ENCODE measurements at places on chromosomes 3 and 15.
A peak's percentile ranks its signal among the peaks of the same experiment; 100 is the strongest.

DNA sequence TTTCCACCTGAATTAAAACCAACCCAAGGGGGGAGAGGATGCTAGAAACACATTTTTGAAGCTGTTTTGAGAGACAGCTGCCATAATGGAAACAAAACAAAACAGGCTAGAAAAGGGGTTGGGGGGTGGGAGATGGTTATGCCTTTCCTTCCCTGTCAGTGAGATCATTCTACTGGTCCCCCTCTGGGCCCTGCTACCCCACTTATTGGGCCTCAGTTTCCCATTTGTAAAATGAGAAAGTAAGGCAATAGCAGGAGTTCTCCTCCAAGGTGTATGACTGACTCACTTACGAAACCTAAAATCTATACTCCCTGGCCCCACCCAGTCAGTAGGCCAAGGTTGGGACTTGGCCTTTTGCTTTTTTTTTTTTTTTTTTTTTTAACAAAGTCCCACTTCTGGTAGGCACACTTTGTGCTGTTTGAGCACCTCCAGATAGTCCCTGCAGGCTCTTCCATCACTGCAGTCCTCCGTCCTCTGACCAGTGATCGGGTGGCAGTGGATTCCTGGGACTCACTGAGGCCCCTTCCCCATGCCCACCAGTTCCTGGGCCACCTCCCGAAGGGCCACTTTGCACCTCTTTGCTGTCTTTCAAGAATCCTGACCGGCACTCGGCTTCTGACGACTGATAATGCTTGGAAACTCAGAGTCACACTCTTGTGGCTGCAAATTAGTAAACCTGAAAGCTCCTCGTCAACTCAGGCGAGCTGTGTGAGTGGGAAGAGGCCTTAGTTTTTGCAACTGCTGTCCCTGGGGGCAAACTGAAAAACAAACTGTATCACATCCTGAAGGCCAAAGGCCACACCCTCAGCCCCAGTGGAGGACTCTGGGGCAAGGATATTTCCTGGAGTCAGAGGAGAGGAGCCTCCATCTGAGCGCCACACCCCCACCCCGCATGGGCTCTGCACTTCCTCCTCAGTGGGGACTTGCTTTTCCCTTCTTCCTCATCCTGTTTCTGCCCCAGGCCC, 6.7 kb upstream of the PSTPIP1 start:
- DNase-seq, result peak; percentile 71

DNA sequence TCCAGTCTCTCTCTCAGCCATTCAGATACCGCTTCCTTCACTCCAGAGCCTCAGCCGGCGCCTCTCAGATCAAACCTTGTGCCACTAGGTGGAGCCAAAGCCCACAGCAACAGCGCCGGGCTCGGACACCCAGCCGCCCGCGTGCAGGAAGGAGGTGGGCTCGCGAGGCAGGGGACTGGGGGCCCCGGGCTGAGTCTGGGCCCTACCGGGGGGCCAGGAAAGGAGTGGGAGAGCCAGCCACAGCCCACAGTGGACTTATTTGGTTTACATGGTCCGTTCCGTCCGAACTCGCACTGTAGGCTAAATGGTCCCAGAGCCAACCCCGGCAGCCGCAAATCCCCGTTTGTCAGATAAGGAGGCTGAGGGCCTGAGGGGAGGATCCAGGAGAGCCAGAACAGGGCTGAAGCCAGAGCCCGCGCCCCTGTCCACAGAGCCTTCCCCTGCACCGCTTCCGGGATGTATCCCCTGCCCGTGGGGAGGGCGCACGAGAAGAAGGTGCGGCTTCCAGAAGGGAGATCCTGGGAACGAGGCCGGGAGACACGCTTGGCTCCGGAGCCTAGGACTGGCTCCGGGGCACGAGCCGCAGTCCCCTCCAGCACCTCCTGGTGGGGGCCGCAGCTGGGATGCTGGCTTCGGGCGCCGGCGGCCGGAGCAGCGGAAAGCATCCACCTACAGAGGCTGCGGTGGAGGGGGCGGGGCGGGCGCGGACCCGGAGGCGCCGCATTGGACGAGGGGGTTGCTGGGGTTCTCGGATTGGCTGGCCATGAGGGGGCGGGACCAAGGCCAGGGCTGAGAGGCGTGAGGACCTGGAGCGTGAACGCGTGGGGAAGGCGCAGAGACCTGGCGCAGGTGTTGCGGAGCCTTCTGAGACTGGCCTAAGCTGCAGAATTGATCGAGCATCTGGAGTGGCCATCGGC, 6.5 kb upstream of the CYP11A1 start:
- peak; percentile 96 for DNase-seq

DNA sequence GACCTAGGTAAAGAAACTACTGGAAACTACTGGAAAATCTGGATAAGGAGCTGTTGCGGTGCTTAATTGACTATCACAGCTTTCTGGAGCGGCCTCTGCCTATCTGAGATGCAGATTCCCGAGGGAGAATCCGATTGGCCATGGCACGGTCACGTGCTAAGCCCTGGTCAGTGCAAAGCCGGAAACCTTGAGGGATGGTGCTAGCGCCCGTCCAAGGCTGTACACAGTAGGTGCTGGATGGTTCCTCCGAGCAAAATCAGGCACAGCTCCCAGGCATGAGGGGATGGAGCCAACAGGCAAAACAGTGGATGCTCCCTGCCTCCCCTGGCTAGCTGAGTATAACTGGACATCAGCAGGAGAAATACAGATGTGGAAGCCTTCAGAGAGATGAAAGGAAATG, 238.7 kb upstream of the HES1 start:
- no peak for DNase-seq

DNA sequence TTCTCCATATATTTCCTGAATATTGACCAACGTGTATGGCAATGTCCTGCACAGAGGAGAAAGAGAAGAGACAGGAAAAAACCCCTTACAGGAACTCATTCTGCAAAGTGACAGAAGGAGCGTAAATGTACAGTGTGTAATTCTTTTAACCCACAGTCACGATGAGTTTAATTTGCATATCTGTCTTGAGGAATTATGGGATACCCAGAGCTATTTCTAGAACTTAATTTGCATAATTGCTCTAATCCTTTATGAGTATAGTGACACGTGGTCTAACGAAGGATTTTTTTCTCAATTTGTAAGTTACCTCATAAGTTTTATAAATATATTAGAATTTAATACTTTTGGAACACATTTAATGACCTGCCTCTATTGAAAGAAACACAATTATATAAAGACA, 9.8 kb downstream of the GPR27 start:
- DNase-seq, result no peak

DNA sequence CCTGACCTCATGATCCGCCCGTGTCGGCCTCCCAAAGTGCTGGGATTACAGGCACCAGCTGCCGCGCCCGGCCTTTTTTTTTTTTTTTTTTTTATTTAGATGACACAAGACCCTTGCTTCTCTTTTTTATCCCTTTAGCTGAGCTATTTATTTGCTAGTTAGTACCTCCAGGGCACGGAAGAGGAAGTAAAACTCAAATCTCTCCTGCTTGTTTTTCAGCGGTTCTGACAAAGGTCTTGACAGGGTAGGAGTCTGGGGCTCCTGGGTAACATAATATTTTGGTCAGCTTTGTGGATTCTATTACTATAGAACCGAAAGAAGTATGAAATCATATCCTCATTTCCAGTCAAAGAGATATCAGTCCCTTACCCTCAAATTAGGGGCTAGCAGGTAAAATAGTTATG, 44.0 kb upstream of the ETV5 start:
- no peak for DNase-seq

- no peak for DNase-seq
Measured at GRCh38 chr3:20047976-20048883, 8.0 kb downstream of the KAT2B start.

GRCh38 chr3:19947549-19948225, 790 bp downstream of the RAB5A start:
- peak; percentile 44 for DNase-seq

DNA sequence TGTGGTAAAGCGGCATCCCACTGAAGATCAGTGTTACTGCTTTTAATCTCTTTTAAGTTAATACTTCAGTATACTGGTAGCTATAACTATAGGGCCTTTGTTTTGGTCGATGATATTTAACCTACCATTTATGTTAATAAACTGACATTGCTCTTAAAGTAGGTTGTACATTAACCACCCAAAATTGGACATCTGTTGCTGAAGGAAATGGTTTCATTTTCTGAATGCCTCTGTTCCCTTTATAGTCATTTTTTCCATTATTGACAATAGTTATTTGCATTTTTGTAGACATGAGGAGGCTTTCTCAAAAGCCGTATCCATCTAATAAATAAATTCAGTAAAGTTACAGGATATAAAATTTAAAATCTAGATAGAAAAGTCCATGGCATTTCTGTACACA, 252.4 kb upstream of the UBE2E1 start:
- no peak for DNase-seq

GRCh38 chr3:134214239-134214638, 36.4 kb downstream of the RYK start:
- no peak for DNase-seq

DNA sequence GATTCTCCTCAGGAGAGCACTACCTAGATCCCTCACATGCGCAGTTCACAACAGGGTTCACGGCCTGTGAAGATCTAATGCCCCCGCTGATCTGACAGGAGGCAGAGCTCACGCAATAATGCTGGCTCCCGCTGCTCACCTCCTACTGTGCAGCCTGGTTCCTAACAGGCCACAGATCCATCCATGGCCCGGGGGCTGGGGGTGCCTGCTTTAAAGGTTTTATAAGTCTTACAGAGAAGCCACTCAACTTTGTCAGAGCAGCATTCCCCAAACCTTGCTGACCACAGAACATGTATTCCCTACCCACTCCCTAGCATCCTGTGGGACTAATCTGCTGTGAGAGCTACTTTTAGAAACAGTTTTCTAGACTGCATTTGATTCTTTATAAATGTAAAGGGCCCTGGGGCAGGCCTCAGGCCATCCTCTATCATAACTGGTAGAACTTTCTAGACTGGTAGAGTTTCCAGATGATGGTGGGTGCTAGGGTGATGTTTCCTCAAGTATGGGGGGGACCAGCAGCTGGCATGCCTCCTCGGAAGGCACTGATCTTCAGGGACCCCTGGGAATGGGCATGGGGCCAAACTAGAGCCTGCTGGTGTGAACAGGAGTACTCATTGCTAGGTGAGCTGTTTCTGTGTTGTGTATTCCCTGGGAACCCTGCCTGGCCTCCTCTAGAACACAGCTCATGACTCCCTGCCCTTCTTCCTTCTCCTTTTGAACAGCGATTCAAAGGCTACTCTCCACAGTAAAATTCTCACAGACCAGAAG, 25.7 kb upstream of the RAD18 start:
- DNase-seq, result no peak

DNA sequence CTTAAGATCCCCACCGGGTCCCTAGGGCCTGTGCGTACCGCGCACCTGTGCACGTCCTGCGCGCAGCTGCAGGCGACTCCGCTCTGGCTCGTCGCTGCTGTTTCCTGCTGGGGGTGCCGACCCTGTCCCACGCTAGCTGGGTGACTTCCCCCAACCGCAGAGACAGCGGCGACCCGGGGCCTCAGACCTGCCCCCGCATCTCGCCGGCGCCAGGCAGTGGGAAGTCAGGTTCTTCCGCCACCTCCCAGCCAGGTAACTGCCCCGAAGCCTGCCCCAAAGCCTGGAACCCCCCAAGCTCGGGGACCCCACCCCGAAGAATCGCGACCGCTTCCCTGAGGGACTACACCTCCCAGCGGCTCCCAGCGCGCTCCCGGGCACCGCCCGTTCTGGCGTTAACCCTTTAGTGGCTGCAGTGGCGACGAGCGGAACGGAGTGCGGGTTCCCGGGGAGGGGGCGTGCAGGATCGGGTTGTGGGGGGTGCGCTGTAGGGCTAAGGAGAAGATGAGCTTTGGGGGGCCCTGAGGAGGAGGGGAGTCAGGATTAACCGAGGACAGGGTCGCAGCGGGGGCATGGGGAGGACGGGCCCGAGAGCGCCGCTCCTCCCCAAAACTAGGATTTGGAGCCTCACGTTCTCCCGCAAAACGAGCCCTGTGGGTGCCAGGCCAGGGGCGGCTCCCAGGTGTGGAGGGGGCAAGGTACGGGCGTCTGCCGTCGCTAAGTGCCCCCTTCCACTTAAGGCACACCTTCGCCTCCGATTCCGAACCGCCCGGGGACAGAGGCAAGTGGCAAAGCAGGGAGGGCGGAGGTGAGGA, 589 bp downstream of the NEIL1 start:
- peak; percentile 51 for DNase-seq

DNA sequence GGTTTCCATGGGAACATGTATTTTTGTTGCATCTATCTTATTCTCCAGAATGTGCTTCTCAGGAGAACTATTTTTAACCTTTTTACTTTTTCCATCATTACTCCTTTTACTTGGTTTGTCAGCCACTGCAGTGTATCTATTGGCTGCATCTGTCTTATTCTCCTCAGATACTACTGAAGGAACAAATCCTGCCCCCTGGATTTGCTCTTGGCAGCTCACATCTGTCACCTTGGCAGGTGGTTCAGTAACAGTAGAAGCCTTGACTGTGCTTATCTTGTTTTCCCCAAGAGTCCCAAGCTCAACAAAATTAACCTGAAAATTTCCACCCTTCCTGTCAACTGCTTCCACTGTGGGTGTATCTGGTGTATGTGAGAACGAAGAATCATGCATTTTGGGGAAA, 106.0 kb downstream of the MAP4 start:
- DNase-seq, result no peak

GRCh38 chr3:10950476-10951294, 41.9 kb upstream of the SLC6A1 start:
- no peak for DNase-seq

DNA sequence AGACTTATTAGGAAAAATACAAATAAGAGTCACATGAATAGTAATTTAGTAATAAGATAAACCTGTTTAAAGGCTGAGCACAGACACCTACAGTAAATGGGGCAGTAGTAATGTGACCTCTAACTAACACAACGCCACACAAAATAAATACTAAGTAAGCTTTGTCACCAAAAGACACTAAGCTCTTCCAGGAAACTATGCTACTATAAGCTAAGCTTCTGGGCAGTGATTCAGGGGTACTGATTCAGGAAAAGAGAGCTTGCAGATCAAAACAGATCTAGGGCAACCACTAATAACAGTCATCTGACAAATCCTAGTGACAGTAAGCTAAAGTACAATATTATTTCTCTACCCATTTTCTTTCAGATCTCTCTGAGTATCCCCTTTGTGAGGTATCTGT, 68.8 kb downstream of the PLOD2 start:
- DNase-seq, result no peak

DNA sequence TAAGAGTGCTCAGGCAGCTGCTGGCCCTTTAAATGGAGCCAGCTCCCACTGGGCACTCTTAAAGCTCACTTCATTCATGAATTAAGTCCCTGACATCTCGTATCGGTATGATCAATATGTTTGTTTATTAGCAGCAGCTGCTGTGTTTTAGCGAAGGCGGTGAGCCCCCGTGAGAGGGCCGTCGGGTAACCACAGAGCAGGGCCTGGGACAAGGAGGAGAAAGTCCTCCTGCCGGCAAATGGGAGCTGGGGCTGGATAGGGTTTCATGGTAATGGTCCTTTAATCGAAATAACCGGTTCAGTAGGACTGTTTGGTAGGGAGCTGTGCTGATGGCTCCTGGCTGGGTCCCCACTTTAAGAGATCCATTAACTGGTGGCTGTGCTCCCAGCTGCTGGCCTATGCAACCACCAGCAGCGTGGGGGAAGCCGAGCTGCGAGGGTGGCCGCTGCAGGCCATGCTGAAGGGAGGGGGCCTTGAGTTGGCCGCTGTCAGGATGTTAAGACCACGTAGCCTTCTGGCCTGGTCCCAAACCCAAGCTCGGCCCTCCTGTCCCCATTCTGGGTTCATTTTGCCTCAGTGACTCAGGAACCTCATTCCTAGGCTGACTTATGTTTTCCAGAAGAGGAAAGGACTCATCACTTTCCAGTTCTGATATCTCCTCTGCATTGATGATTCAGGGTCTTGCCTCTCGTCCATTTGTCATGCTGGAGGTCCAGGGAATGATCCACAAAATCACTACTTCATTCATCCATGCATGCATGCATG, 67.6 kb upstream of the NTRK3 start:
- DNase-seq, result no peak
